Germinal center (tissue), 1 donor: ENCODE measurements at places on chromosomes 7 and 10.

- no peak for DNase-seq
Observed at GRCh38 chr10:105149371-105149891, 508.3 kb downstream of the SORCS3 start.

DNA sequence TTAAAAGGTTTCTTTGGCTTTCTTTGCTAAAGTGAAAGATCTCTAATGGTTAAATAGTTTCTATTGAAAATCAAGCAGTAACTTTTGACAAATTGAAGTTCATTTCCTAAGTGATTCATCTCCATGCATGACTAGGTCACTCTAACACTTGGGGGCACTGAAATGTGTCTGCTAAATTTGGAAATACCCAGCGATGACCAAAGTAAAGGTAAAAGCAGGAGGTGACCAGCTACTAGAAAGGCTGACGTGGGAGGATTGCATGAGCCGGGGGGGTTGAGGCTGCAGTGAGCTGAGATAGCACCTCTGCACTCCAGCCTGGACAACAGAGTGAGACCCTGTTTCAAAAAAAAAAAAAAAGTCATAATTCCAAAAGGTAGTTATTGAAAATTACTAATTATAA is 111.8 kb upstream of the GPR141 start:
- DNase-seq = no peak

GRCh38 chr10:4825868-4826791 is at the start of gene AKR1E2:
Gene AKR1E2 (plus strand): TSS chr10:4826207. CDS start chr10:4826325, 118 bp downstream.
- DNase-seq = peak; percentile 54

DNA sequence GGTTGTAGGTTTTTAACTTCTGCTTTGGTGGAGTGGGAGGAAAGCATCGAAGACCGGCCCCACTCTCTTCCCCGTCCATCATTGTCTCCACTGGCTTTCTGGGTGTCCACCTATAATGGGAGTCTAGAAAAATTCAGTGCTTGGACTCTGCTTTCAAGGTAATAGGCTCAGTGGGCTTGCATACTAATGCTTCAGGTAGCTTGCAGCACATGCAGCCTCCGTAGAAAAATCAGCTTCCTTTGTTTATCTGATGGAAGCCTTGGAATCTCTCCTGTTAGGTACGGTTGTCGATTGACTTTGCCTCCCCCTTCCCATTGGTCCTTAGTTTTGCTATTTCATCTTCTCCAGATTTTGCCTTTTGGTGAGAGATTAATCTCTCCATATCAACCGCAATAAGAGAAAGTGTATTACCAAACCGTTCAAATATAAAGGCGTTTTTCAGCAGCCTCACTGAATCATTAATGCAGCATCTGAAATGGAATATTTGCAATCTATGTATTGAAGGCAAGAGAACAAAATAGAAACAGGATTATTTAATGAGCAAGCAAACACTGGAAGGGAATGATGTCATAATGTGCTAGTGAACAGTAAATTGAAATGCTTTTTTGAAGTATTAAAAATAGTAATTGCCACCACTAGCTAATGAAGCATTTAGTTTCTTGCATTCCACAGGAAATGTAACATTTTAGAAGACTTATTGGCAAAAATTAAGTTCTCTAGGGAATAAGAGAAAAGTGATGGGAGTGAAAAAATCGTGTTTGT is 944 bp downstream of the AVL9 start:
- DNase-seq = no peak

DNA sequence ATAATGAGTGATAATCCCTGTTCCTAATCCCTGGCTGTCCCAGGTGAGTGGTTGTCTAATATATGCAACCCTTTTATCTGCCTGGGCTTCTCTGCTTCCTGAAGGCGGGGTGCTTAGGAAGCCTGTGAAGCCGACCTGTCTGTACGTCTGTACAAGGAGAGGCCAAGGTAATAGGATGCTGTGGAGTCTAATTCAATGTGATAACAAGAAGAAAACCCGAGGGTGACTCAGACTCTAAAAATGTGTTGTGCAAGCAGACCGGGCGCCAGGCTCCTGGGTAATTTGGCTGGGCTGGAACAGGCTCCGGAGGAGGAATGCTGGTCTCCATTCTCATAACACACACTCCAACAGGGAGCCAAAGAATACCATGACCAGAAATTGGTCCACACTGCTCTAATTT is 43.6 kb downstream of the THNSL1 start:
- DNase-seq = no peak

DNA sequence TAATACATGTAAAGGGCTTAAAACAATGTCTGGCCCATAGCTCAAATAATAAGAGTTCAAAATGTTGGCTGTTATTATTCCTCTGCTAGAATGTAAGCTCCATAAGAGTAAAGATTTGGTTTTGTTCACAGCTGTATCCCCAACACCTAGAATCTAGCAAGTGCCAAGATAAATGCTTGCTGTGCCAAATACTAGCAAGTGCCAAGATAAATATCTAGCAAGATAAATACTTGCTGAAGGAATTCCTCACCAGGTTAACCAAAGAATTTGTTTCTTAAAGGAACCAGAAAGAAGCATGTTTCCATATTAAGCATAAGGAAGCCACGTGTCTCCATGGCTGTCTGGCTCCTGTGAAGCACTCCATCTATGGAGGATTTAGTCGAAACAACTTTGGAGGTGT is 235.2 kb upstream of the SP4 start:
- DNase-seq = no peak

- no peak for DNase-seq
Observed at GRCh38 chr10:104937567-104937966, 296.5 kb downstream of the SORCS3 start.

GRCh38 chr7:66054063-66054462 is 21.6 kb upstream of the ASL start:
- no peak for DNase-seq

- no peak for DNase-seq
Observed at GRCh38 chr7:96297876-96298275, 24.0 kb downstream of the SLC25A13 start.

DNA sequence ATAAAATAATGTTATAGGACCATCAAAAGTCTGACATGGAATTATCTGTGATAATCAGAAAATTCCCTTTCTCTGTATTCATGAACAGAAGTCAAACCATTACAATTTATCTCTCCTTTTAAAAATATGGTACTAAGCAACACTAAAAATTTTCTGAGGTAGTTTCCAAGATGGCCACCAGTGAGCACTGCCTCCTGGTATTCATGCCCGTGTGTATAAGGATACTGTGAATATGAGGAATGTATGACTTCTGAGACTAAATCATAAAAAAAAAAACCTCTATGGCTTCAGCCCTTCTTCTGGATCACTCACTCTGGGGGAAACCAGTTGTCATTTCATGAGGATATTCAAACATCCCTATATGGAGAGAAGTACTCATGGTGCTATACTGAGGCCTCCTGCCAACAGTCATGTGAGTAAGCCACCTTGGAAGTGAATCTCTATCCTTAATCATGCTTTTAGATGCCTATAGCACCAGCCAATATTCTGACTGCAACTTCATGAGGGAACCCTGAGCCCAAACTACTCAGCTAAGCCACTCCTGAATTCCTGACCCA is 41.1 kb downstream of the SIRT1 start:
- DNase-seq = no peak

DNA sequence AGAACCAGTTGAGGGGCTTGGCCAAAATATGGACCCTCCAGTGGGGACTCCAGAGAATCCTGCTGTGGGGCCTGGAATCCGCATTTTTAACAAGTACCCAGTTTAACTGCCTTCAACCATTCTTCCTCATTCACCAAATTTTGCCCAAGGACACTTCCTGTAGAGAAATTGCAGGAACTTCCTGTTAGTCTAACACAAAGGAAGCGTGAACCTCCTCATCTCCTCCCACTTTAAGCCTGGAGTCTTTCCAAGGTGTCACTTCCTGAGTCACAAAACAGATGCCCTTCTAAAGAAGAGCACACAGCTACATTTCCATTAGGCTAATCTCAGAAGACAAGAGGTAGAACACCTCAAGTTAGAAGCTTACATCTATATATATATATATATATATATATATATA is 188.4 kb downstream of the PPP1R17 start:
- DNase-seq = no peak

GRCh38 chr7:133783276-133783675 is 343.9 kb upstream of the LRGUK start:
- no peak for DNase-seq

DNA sequence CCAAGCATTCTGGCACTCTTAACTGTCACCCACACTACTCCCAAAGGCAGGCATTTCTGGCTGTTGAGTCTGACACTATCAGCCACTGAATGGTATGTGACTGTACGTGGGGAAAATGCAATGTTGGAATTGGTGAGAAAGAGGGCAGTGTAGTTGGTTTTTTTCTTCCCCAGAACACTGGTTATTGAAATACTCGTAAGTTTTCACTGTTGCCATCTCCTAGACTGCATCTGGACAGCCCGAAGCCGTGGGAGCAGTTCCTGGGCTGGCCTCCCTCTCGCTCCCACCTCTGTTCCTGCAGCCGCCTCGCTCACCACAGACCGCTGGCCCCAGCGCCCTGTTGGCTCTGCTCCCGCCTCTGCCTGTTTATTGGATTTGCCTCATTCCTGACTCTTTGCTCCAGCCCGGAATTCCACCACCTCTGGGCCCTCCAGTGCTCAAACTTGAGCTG is 5.7 kb downstream of the PLCE1 start:
- DNase-seq = no peak

DNA sequence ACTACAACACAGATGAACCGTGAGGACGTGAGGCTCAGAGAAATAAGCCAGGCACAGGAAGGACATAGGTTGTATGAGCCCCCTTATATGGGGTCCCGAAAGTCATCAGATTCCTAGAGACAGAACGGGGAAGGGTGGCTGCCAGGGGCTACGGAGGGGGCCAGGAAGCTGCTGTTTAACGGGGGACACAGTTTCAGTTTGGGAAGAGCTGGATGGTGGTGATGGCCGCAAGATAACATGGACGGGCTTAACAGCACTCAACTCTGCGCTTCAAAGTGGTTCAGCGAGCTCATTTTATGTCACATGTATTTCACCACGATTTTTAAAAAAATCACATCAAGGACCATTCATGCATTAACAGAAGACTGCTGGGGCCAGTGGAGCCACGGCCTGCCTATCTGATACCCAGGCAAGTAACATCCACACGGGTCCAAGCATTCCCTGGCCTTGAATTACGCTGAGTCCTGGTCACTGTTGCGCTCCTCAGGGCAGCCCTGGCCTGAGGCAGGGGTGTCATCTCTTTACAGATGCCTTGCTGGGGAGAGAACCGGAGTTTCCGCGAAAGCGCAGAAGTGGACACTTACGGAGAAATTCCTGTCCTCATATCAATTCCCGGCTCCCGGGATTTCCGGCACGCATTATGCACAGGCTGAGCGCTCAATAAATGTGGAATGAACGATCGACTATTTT is 1.5 kb downstream of the CARD11 start:
- no peak for DNase-seq

DNA sequence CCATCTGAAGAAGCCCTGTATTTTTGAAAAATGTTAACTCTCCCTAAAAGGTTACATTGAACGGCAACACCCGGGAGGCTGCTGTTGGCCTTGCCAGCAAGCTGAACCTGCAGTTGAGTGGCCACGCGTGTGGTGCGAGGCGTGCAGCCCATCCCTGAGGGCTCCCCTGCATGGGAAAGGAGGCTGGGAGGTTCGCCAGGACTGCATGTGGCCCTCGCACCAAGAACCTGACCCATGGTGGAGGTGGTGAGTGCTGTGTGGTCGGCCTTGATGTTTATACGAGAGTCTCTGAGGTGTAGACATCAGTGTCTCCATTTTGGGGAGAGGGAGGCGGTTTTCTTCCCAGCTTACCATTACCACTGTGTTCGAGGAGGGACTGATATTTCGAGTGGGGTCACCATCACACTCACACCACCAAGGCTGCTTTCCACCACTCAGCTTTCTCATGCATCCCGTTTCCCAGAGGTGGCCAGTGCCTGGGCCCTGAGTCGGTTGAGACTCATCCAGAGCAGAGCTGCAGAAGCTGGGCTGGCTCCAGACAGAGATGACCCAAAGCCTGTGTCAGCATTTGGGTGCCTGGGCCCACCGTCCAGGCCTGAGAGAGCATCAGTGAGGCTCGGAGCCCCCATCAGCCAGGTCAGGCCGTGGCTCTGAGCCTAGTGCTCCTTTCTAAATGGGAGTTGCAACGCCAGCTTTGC is 222.6 kb downstream of the EBF3 start:
- no peak for DNase-seq

DNA sequence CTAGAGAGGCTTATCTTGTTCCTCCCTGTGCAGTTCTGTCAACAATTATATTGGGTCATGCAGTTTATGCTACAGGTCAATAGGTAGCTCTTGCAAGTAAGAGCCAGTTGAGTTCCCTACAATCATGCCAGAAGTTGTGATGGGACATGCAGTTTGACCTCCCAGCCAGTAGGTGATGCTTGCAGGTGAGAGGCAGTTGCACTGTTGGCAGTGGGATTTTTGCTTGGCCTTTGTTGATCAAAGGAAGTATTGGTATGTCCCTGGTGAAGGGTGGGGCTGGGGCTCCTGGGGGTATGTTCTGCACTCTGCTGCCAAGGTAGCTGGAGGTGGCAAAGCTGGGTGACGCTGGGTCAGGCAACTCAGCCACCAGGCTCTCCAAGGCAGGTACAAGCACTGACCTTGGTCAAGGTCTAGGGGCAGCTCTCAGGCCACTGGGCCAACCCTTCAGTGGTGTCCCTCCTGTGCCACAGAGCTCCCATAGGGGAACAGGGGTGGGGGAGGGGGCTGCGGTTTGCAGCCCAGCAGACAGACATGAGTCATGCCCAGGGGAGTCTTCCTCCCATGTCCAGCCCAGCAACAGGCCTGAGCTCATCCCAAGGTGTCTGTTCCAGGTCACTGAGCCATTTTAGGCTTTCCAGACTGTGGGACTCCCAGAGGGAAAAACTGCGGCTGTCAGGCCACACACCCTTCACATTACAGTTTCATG is 43.3 kb downstream of the MEOX2 start:
- no peak for DNase-seq

- DNase-seq = no peak
Observed at GRCh38 chr10:35916791-35917190, 274.7 kb upstream of the FZD8 start.

DNA sequence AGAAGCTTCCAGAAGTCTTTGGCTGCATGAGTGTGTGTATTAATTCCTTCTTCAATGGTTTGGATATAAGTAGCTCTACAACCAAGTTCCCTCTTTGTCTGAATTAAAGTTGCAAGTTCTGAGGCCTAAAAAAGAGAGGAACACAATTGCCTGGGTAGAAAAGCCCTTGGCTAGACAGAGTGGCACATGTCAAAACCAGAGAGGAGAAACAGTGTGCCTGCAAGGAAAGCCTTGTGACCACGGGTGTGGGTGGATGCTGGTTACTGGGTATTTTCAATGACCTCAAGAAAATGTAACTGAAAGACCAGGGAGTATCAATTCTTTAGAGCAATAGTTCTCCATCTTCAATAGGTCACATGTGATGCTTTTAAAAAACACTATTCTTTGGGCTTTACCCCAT is 148.3 kb downstream of the SVIL start:
- DNase-seq = no peak

DNA sequence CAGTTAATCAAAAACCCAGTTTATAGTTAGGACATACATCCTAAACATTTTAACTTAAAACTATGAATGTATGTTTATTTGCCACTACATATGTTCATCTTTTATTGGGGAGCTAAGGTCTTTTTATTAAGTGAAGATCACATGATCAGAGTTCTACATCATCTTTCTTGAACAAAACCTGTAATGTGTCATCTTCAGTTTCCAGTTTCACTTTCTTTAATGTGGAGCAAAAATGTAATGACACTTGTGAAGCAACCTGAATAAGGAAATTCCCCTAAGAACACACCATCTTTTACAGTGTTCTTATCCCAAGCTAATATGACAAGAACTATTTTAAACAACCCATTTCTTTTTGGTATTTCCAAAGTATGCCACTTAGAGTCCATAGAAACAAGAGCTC is 166.7 kb upstream of the BET1 start:
- no peak for DNase-seq

- DNase-seq = no peak
Observed at GRCh38 chr7:36299823-36300341, 89.8 kb upstream of the ANLN start.
